B cell (primary cell): ENCODE measurements at places on chromosomes 7 and 10. TPM values are rescaled to one million over a fixed set of nuclear protein-coding genes. Genes with fewer than 3 reads are reported as not detected.

The HMX3 gene
- not detected in 2 replicates for polyA plus RNA-seq

The DPYSL4 gene
- 0.03 and 0.37 TPM in 2 replicates for polyA plus RNA-seq

The IDI2 gene
- not detected in 2 replicates for polyA plus RNA-seq

The LYZL1 gene
- polyA plus RNA-seq: not detected in 2 replicates

The OR2A12 gene
- not detected in 2 replicates for polyA plus RNA-seq

The CPED1 gene
- polyA plus RNA-seq: 1.2 and 3.8 TPM in 2 replicates

The ANKRD30A gene
- not detected in 2 replicates for polyA plus RNA-seq

The CALHM1 gene
- 0.06 and 0.16 TPM in 2 replicates for polyA plus RNA-seq

The ZCWPW1 gene
- polyA plus RNA-seq: 11.3 and 16.5 TPM in 2 replicates
